ENCODE measurements at places on chromosomes 16 and 17. TPM values are rescaled to one million over a fixed set of nuclear protein-coding genes. Genes with fewer than 3 reads are reported as not detected.

Gene TNFRSF13B
- total RNA-seq = not detected

Gene IRX3
- 5.1 TPM for total RNA-seq

Gene CPHXL2
- not detected for total RNA-seq

Gene KRT25
- total RNA-seq = not detected

Gene MBTPS1
- 46.7 TPM for total RNA-seq

Gene WSCD1
- 1.9 TPM for total RNA-seq

Gene LITAFD
- not detected for total RNA-seq

Gene GTF3C1
- 78.5 TPM for total RNA-seq

Gene WNT3
- total RNA-seq = 4.3 TPM

Gene CD300A
- total RNA-seq = not detected

Gene TEX14
- total RNA-seq = 0.21 TPM

Gene CDK5R1
- 4.2 TPM for total RNA-seq

Gene DYNLRB2
- total RNA-seq = not detected

Gene SULT1A2
- not detected for total RNA-seq

Gene TBC1D3G
- not detected for total RNA-seq
